ENCODE measurements at places on chromosomes 5 and 9. TPM values are rescaled to one million over a fixed set of nuclear protein-coding genes. Genes with fewer than 3 reads are reported as not detected.

DNA sequence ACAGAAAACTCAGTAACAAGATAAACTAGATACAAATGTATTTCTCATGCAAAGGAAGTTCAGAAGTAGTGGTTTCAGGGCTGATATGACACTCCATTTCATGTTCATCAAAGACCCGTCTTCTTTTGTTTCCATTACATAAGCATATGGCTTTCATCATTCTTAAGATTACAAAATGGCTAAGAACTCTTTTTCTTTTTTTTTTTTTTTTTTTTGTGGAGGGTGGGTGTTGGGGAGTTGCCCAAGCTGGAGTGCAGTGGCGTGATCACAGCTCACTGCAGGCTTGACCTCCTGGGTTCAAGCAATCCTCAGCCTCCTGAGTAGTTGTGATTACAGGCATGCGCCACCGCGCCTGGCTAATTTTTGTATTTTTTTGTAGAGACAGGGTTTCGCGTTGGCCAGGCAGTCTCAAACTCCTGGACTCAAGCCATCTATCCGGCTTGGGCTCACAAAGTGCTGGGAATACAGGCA lies 22.0 kb upstream of the PTBP3 start:
- no peak for DNase-seq

DNA sequence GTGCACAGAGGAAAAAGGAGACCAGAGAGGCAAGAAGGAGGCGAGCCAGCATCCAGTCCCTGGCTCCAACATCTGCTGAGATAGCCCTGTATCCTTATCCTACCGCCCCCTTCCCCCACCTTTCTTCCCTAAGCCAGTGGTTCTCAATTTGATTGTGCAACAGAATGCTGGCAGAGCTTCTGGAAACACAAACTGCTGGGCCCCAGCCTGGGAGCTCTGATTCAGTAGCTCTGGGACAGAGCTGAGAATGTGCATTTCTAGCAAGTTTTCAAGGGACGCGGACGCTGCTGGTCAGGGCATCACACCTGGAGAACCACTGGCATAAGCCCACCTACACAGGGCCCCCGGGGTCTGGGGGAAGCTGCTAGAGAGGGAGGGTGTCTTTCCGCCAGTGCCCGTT lies 21.1 kb downstream of the AK8 start:
- no peak for DNase-seq

PCDHB10 gene
- not detected for total RNA-seq

ALDH1B1 gene
- total RNA-seq, result 5.7 TPM

TSLP gene
- not detected for total RNA-seq

DNA sequence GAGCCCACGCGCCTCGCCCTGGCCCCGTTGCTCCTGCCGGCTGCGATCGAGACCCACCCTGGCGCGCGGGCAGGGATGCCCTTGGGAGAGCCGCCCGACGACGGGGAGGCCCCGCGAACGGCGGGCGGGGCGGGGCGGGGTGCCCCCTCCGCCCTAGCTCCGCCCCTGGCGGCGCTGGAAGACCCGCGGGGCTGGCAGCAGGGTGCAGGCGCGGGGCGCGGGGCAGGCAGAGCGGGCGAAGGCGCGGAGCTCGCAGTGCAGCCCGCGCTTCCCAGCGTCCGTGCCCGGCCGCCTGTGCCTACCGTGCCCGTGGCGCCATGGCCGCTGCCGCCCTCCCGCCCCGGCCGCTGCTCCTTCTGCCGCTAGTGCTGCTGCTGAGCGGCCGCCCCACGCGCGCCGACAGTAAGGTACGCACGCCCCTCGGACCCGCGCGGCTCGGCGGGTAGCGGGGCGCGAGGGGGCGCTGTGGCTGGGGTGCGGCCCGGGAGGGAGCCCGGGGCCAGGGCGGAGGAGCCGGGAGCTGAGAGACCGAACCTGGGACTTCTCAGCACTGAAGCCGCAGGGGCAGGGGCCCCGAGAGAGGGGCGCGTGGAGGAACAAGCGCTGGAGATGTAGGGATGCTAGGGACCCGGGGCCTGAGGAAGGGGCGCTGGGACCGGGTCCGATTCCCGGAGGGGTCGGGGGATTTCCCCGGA lies at the start of gene OLFML2A:
Gene OLFML2A (plus strand): TSS at position 180 of the 695 bp plus-strand sequence. CDS start 138 bp downstream, at position 318.
- peak; percentile 14 for DNase-seq

GRCh38 chr5:53151713-53152458 lies 42.3 kb upstream of the MOCS2 start:
- DNase-seq, result no peak

- DNase-seq, result no peak
Measured at GRCh38 chr9:93533863-93534262, 42.5 kb upstream of the PHF2 start.

FBP2 gene
- not detected for total RNA-seq

NKD2 gene
- total RNA-seq, result 0.23 TPM

FOXD4 gene
- total RNA-seq, result 0.16 TPM

POLR3G gene
- total RNA-seq, result 2.1 TPM

CDC25C gene
- not detected for total RNA-seq

- no peak for DNase-seq
Measured at GRCh38 chr5:132961887-132962286, 1.5 kb downstream of the AFF4 start.

DNA sequence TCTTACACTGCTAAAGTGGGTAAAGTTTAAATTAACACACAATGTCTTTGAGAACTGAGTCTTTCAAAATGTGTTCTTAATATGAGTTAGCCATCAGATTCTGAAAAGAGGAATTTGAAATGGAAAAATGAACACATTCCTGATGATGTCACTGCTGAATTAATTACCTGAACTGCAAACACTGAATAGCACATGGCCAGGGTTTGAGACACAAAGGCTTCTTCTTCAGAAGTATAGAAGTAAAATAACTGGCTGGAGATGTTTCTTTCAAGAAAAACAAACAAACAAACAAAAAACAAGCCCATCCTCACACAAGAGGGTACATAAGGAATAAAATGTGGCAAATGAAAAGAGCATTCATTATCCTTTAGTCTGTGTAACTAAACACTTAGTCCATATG lies 7.1 kb downstream of the GLIS3 start:
- DNase-seq, result no peak

THBS4 gene
- 0.51 TPM for total RNA-seq

GRCh38 chr9:107732781-107733522 lies 243.4 kb upstream of the KLF4 start:
- DNase-seq, result no peak

GRCh38 chr9:114081441-114082016 lies 3.4 kb upstream of the AMBP start:
- no peak for DNase-seq

GRCh38 chr5:132639706-132640130 lies 18.3 kb upstream of the IL13 start:
- DNase-seq, result no peak

GRCh38 chr5:10580531-10581423 lies 16.9 kb downstream of the ANKRD33B start:
- DNase-seq, result no peak

DNA sequence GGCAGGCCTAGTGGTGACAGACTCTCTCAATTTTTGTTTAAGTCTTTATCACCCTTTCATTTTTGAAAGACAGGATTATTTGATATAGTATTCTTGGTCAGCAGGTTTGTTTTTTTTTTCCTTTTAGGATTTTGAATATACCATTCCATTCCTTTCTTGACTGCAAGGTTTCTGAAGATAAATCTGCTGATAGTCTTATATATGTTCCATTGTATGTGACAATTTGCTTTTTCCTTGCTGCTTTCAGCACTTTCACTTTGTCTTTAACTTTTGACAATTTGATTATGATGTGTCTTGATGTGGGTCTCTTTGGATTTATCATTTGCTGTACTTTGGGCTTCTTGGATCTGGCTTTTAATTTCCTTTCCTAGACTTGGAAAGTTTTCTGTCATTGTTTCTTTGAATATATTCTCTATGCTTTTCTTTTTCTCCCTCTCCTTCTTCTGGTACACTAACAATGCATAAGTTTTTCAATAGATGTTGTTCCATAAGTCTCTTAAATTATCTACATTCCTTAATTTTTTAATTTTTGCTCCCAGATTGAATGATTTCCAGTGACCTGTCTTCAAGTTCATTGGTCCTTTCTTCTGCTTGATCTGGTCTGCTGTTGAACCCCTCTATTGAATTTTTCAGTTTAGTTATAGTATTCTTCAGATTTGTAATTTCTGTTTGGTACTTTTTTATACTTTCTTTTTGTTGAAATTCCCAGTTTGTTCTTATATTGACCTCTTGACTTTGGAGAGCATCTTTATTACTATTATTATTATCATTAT lies 14.6 kb upstream of the FBXW2 start:
- no peak for DNase-seq

GRCh38 chr9:97412626-97413385 lies 910 bp downstream of the TDRD7 start:
- DNase-seq, result no peak

IL5 gene
- not detected for total RNA-seq

GRCh38 chr9:1599961-1600360 lies 415.2 kb upstream of the SMARCA2 start:
- no peak for DNase-seq

TAF11L12 gene
- not detected for total RNA-seq

- no peak for DNase-seq
Measured at GRCh38 chr5:16169550-16169949, 10.0 kb downstream of the MARCHF11 start.

DNA sequence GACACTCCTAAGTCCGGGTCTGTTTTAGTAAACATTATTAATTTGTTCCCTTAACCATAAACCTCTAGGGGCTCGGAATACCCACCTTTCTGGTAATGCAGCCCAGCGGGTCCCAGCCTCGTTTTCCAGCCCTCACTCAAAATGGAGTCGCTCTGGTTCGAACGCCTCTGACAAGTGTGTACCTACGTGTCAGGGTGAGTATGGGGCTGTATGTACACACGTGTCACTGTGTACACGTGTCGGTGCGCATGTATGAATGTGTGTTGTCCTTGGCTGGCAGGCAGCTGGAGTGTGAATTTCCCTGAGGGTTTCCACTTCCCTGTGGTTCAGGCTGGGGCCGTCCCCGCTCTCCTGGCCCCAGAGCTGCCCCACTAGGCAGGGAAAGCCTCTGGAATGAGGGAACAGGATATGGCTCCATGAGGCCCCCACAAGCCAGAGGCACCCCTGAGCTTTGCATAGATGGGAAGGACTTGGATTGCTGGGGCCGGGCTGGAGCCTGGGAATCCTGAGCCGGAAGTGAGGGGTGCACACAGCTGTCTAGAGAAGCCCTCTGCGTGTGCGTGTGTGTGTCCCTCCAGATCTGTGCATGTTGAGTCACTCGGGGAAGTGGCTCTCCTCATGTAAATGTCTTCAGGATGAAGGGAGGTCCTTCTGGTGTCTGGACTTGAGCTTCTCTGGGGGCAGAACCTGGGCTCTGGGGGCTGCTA lies 160.8 kb upstream of the IER5L start:
- no peak for DNase-seq

ITGA2 gene
- total RNA-seq, result 0.62 TPM

GPR151 gene
- not detected for total RNA-seq

GRCh38 chr5:143115381-143115780 lies 288.1 kb downstream of the NR3C1 start:
- DNase-seq, result no peak

RHOBTB3 gene
- 3.8 TPM for total RNA-seq

GRCh38 chr5:92402956-92403702 lies 1020.0 kb upstream of the ARRDC3 start:
- DNase-seq, result no peak

DNA sequence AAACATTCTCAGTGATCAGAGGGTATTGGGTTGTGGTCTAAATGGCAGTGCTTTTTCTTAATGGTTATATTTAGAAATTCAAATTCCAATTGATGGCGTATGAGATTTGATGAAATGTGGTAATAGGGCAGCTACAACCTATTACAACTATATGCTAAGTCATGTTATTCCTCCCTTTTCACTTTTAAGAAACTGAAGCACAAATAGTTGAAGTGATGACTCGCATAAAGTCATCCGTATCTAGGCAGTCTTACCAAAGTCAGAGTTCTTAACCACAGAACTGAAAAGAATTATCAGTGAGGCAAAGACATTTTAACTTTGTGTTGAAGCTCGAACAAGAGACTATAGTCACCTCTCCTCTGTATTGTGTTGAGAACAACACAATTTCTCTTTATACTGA lies 28.2 kb downstream of the C9orf152 start:
- no peak for DNase-seq

IL13 gene
- total RNA-seq, result 0.38 TPM

ANKRD18A gene
- 8.2 TPM for total RNA-seq

- DNase-seq, result no peak
Measured at GRCh38 chr9:123119566-123119965, 86.1 kb downstream of the GPR21 start.

GRCh38 chr9:136587145-136587943 lies 41.5 kb upstream of the NOTCH1 start:
- DNase-seq, result no peak

IFNK gene
- total RNA-seq, result not detected

CENPP gene
- 4.3 TPM for total RNA-seq

HMGCR gene
- 43.7 TPM for total RNA-seq

TMC1 gene
- not detected for total RNA-seq

- DNase-seq, result no peak
Measured at GRCh38 chr9:126777733-126778132, 27.1 kb upstream of the ZBTB43 start.

- no peak for DNase-seq
Measured at GRCh38 chr5:174675916-174676315, 48.5 kb upstream of the MSX2 start.

DNA sequence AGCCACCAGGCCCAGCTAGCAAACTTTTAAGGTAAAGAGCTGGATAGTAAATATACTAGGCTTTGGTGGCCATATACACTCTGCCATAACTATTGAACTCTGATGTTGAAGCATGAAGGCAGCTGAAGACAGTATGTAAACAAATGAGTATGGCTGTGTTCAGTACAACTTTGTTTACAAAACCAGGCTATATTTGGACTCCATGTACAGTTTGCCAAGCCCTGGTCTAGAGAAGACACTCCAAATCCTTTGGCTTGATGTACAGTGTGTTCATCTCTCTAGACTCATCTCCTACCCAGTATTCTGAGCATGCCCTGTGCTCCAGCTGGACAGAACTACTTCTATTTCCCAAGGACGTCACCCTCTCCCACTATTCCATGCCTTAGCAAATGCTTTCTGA lies 54.3 kb upstream of the MEGF10 start:
- no peak for DNase-seq

LHX3 gene
- total RNA-seq, result not detected

- DNase-seq, result no peak
Measured at GRCh38 chr9:115034801-115035200, 83.2 kb downstream of the TNC start.

DNA sequence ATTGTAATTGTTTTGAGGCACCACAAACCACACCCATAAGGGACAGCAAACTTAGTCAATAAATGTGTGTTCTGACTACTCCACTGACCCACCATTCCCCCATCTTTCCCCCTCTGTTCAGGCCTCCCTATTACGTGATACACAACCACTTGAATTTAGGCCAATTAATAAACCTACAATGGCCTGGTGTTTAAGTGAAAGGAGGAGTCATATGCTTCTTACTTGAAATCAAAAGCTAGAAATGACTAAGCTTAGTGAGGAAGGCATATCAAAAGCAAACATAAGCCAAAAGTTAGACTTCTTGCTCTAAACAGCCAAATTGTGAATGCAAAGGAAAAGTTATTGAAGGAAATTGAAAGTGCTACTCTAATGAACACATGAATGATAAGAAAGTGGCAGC lies 14.6 kb downstream of the ZBTB43 start:
- no peak for DNase-seq

GRCh38 chr5:127865273-127865672 lies 162.1 kb downstream of the CCDC192 start:
- no peak for DNase-seq

IFNA14 gene
- total RNA-seq, result not detected
